Right renal cortex interstitium (tissue), 3 donors: ENCODE measurements at places on chromosomes 5 and 9. TPM values are rescaled to one million over a fixed set of nuclear protein-coding genes. Genes with fewer than 3 reads are reported as not detected.

The IFNA13 gene
- polyA plus RNA-seq, result not detected

The SPINK13 gene
- polyA plus RNA-seq, result 0.59 TPM

DNA sequence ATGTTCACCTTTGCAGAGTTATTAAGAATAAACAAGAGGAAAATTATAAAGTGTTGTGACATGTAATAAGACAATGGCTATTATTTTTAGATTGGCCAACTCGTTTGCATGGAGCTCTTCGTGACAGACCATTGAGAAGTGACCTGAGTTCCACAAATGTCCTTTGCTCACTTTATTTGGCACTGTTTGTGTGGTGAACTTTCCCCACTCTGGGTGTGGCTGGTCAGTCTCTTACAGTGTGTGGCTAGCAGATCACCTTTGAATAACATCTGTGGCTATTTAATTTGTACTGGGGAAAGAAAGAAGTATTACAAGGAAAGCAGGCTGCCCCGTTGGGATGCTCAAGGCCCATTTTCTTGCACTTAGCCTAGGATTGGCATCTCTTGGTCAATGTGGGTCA is 274.1 kb upstream of the WWC1 start:
- DNase-seq, result no peak

DNA sequence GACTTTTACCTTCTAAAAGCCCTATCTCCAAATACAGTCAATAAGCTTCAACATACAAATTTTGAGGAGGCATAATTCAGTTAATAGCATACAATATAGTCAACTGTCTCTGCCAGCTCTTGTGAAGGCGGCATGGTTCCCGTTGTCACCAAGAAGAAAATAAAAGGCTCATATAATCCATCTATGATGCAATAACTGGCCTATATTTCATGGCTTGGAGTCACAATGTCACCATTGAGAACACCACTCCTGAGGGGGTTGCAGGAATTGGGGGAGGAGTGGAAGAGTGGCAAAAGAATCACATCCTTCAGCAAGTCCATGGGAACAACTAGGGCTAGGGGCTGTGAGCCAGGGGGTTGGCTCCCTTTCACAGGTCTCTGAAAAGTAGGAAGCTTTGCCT is 16.0 kb upstream of the ASTN2 start:
- DNase-seq, result no peak

- DNase-seq, result no peak
Measured at GRCh38 chr5:170312666-170313065, 15.1 kb upstream of the LCP2 start.
